ENCODE measurements at places on chromosomes 2 and 18. TPM values are rescaled to one million over a fixed set of nuclear protein-coding genes. Genes with fewer than 3 reads are reported as not detected.

GRCh38 chr2:199470672-199471442, 13.1 kb upstream of the SATB2 start:
- no peak for DNase-seq

- DNase-seq = no peak
Measured at GRCh38 chr2:104254017-104254416, 599.9 kb upstream of the POU3F3 start.

Gene TCF7L1
- not detected for total RNA-seq

Gene ADRA2B
- total RNA-seq = 0.21 TPM

GRCh38 chr2:103165836-103166235, 404.0 kb downstream of the TMEM182 start:
- no peak for DNase-seq

GRCh38 chr2:144213797-144214196, 306.1 kb downstream of the ZEB2 start:
- no peak for DNase-seq

GRCh38 chr2:210169516-210170195, 1.6 kb downstream of the KANSL1L start:
- DNase-seq = no peak

Gene POTEC
- not detected for total RNA-seq

DNA sequence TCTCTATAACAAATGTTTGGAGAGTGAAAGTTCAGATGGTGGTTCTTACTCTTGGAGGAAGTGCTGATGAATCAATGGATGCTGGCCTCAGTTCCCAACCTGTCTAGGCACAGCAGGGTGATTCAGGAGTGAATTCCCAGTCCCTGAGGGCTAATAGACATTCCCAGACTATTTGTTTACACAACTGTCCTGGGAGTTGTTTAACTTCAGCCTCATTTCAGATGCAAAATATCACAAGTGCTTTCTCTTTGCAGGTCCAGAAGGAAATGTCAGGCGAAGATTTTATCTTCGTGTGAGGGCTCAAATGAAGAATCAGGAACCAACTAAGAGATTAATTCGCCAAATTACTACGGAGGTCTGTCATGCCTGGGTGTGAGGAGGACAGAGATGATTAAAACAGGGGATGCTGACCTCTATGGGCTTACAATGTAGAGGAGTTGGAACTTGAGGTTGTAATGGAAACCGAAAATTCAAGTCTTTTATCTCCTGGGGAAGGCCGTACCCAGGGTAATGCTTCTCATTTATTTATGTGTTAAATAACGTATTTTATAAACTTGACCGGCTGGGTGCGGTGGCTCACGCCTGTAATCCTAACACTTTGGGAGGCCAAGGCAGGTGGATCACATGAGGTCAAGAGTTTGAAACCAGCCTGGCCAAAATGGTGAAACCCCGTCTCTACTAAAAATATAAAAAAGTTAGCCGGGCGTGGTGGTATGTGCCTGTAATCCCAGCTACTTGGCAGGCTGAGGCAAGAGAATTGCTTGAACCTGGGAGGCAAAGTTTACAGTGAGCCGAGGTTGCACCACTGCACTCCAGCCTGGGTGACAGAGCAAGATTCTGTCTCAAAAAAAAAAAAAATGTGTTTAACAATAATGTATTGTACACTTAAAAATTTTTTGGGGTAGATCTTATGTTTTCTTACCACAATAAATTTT, 38.7 kb upstream of the SLC1A4 start:
- DNase-seq = no peak

DNA sequence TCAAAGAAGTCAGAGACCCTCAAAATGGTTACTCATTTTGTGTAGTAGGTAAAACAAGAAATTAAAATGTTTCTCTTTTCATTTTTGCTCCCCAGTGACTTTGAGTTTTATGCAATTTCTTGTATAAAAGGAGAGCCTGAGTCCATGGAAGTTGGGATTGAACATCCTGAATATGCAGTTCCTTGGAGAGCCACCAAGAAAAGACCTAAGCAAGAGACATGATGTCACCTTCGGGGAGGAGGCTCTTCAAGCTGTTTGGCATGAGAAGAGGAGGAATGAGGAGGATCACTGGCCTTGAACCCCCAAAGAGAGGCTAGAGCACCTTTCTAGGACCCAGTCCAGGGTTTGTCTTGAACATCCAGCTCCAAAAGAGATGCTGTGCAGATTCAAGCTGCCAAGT, 83.5 kb upstream of the STPG4 start:
- DNase-seq = no peak

DNA sequence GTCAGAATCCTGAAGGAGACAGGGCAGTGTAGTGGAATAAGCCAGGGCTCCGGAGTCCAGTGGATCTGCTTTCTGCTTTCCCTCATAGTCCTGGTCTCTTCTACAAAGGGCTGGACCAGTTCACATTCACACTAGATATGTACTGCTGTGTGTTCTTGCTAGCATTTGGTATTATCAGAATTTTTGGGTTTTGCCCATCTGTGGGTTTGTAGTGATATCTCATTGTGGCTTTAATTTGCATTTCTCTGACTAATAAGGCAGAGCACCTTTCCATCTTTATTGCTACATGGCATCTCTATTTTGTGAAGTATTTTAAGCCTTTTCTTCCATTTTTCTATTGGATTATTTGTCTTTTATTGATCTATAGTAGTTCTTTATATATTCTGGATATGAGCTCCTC, 114.8 kb downstream of the DIS3L2 start:
- no peak for DNase-seq

DNA sequence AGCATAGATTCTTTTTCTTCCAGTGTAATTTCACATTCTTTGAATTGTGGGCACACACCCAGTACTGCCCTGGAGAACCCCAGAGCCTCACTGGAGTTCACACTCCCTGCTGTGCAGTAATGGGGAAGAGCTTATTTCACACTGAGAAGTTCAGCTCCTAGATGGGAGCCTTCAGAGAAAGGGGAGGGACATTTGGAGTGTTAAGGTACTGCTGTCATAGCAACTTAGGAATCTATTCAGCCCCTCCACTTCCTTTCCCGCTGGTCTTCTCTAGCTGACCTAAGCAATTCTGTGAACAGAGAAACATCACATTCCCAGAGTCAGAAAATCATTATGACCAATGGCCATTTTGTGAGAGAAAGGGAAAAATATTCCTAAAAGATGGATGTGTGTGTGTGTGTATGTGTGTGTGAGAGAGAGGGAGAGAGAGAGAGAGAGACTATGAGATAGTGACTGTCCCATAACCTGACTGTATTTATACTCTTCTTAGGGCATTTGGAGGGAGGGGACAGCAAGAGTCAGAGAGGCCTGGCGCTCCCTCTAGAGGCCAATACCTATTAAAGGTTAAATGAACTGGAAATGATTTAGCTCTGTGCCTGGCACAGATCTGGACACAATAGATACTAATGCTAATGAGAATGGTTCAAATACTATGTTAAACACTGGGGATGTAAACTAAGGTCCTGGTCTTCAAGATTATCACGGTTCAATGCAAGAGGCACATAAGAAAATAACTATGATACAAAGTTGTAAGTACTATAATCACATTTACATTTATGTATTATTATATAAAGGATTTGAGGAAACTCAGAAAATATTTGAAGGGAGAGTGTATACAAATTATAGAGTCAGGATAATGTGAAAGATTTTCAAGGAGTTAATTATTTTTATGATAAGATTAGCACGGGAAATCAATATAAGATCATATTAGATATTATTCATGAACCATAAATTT, 41.5 kb upstream of the RPE start:
- DNase-seq = peak; percentile 75

Gene ANKRD36
- 45.1 TPM for total RNA-seq

GRCh38 chr2:176826984-176827668, 385.5 kb upstream of the HNRNPA3 start:
- DNase-seq = no peak

DNA sequence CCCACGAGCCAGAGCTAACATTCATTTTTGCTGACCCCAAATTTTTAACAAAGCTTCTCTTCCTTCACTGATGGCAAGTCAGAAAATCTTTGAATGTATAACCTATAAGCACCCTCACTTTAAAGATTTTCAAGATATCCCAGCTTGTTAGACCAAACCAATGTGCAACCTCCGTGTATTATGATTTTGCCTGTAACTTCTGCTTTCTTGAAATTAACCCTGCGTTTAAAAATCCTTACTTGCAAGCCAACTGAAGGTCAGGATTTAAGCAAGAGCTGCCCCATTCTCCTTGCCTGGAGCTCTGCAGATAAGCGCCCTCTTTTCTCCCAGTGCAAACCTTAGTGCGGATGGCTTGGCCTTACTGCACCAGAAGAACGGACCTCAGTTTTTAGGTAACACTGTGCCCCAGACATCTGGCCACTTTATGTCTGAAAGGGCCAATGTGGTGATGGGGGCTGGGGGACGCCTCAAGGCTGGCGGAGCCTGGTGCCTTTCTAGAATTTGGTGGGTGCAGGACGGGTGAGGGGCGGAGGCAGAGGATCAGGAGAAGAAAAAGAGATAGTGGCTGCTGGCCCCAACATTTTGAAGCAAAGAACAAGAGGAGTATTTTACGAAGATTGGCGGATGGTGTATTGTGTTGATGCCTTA, 805 bp upstream of the TNFRSF11A start:
- no peak for DNase-seq

GRCh38 chr2:77005522-77005921, 516.7 kb downstream of the LRRTM4 start:
- DNase-seq = no peak

GRCh38 chr2:85427300-85427835, 8.9 kb downstream of the SH2D6 start:
- no peak for DNase-seq

DNA sequence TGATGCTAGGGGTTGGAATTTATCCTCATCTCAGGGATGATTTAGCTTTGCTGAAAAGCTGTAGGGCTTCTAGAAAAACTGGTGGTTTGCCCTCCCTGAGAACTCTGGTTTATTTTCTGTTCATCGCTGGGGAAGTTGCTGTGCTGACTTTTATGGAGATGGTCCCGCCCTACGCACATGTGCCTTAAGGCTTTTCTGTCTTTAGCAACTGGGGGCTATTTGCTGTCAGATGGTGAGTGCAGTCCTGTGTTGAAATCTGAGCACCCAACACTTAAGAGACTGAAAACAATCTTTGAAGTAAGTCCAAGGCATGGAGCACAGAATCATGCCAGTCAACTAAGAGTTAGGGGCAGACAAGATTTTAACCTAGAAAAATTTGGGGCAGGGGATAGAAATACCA, 2148.4 kb upstream of the CELF4 start:
- DNase-seq = no peak

Gene NLRC4
- total RNA-seq = 0.19 TPM

DNA sequence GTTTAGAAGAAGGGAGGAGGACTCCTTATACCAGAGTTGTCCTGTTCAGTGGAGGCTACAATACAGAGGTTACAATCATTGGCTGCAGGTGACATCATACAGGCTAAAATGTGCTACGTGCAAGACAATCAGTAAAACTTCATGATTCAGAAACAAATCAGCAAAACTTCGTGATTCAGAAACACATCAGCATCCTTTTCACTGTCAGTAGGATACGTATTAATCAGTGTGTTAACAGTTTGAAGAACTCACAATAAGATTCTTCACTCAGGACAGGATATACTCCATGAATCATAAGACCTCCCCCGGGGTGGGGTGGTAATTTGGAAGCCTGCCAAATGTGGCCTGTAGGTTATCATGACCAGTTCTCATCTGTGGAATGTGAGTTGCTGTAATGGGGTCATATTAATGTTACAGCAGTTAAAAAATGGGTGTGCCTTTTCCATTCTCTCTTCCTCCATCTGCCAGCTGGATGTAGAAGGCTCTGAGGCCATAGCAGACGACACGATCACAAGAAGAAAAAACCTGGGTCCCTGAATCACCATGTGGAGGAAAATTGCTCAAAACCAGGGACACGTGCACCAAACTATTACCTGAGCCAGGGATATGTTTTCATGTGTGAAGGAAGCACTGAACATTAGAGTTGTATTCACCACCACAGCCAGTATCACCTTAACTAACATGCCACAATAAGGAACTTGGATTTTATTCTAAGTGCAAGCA, 134.8 kb upstream of the CREB1 start:
- no peak for DNase-seq

GRCh38 chr2:9419541-9419940, 3.8 kb downstream of the ITGB1BP1 start:
- no peak for DNase-seq

DNA sequence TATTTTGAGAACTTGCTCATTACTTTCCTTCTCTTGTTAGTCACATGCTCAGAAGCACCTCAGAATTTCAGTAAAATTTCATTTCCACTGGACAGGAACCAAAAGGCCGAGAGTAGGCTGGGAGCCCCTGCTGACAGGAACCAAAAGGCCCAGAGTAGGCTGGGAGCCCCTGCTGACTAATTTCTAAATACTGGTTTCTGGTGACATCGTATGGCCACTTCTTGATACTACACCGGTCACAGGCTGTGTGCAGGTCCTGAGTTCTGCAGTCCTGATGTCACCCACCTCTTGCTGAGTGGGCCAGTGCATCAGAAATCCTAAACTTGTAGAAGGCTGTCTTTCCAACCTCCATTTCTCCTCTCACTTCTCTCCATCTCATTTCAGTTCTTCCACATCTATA, 17.7 kb upstream of the EN1 start:
- no peak for DNase-seq

Gene NFATC1
- 105 TPM for total RNA-seq

- DNase-seq = no peak
Measured at GRCh38 chr2:5825686-5826085, 133.5 kb downstream of the SOX11 start.

- DNase-seq = no peak
Measured at GRCh38 chr2:12330916-12331315, 385.8 kb upstream of the TRIB2 start.

DNA sequence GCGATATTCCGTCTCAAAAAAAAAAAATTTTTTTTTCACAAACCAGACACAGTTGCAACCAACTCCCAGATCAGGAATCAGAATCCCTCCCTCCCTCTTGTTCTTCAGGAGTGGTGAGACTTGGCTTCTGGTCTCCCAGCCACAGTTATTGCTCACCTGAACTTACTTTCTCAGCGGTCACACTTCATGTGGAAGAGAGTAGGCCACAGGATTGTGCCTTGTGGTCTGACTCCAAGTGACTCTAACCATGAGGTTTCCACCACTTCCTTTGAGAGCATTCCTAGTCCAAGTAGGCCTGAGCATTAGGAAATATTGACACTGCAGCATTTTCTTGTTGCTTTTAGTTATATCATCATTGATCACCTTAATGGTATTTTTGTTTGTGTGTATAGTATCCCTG, 12.1 kb downstream of the FMNL2 start:
- no peak for DNase-seq

Gene UGT1A8
- total RNA-seq = not detected

GRCh38 chr18:28834889-28835288, 658.0 kb upstream of the CDH2 start:
- no peak for DNase-seq
